ENCODE measurements at places on chromosomes 16 and 17.

DNA sequence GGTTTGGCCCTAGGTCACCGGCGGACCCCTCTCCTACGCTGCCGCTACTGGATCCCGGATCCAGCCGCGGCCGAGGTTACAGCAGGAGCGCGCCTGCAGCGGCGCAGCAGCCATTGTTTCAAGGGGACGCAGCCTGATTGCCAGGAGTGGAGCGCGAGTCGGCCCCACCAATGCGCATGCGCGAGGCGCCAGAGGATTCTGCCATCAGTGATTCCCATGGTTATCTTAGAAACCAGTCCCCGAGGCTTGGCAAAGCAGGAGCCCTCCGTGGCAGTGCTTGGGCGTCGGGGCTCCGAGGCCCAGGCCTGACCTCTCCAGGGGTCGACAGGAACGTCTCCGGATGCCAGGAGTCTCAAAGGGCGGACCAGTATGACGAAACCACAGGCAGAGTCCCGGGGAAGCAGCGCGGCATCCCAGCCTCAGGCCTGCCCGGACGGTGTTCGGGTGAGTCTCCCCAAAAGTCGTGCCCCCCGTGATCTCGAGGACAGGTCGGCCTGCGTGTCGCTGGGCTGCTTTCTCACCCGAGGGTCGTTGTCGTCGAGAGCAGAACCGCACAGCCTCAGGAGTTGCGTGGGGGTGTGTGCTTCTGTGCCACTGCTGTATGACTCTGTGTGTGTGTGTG, 608.5 kb downstream of the KCNJ18 start:
- no peak for DNase-seq

GRCh38 chr16:11051879-11052808, 107.8 kb downstream of the CLEC16A start:
- DNase-seq: peak; percentile 93

GRCh38 chr17:44830359-44831288, 537 bp upstream of the GJC1 start:
- peak; percentile 44 for DNase-seq

- DNase-seq: no peak
These were observed 154.9 kb downstream of the SHCBP1 start for GRCh38 chr16:46466239-46466638.

DNA sequence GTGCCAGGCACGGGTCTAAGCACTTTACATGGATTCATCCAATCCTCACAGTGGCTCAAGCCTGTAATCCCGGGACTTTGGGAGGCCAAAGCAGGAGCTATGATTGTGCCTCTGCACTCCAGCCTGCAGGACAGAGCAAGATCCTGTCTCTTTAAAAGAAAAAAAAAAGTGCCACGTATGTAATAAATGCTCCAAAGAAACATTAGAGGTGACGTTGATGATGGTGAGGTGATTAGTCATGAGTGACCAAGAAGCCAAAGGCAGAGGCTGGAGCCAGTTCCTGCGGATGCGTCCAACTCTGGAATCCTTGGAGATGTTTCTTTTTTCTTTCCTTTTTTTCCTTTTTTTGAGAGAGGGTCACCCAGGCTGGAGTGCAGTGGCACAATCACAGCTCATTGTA, 59.4 kb upstream of the SIAH1 start:
- DNase-seq: no peak

DNA sequence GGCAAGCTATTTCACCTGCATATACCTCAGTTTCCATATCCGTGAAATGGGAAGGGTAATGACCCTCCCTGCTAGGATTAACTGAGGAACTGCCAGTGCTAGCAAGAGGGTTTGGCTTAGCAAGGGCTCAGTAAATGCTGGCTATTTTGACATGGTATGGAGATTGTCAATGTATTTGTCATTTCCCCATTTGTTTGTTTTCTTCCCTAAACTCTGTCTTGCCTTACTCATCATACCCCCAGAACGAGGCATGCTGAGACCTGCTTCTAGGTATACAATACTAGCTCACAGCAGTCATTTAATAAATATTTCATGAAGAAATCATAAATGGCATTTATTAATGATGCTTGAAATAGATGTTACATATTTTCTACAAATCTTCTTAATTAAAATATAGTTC, 124.0 kb downstream of the DYNLRB2 start:
- DNase-seq: no peak

DNA sequence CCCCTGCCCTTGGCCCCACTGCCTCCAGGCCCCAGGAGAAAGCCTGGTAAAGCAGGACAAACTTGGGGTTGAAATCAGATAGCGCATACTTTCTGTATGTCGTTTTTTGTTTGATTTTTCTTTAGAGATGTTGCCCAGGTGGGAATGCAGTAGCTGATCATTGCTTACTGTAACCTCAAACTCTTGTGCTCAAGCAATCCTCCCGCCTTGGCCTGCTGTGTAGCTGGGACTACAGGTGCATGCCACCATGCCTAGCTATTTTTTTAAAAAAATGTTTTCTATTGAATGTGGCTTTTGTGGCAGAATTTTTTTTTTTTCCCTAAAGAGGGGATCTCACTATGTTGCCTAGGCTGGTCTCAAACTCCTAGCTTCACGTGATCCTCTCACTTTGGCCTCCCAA, 11.1 kb upstream of the CCL5 start:
- no peak for DNase-seq

DNA sequence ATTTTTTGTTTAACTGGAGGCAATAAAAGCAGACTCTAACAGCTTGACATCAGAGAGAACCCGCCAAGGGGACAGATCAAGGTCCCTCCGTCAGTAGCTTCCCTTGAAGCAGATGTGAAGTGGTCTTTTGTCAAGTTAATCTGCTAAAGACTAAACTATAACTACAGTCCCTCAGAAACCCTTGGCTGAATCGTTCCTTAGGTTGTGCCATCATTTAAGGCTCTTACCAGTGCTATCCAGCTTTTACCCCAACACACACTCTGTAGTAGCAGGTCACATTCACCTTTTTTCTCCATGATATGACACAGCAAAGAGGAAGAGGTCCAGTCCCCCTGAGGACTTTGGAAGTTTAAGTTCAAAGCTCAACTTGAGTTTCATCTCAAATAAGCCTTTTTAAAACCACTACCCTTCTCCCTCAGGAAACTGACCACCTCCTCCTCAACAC, 49.7 kb downstream of the ERN1 start:
- DNase-seq: no peak

GRCh38 chr17:16353317-16354174, at the start of gene CENPV:
Gene CENPV, minus strand, starts transcription at chr17:16353469. Its CDS starts 33 bp downstream, at chr17:16353436.
- DNase-seq: peak; percentile 72

DNA sequence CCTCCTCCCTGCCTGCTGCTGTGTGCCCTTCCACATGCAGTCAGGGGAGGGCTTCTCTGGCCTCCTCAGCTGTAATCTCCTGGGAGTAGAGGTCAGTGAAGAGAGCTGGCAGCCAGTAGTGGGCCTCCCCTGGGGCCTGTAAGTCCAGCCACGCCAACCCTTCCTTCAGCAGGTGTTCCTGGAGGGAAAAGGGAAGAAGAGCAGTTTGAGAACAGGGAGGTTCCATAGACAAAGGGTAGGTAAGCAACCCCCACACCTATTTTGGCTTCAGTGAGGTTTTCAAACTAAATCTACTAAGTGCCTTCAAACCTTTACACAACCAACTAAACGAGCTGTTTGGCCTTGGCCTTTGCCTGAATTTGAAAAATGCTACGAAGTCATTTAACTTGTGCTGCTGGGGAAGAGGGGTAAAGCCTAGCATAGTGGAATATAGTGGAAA, 14.2 kb downstream of the SNF8 start:
- no peak for DNase-seq

DNA sequence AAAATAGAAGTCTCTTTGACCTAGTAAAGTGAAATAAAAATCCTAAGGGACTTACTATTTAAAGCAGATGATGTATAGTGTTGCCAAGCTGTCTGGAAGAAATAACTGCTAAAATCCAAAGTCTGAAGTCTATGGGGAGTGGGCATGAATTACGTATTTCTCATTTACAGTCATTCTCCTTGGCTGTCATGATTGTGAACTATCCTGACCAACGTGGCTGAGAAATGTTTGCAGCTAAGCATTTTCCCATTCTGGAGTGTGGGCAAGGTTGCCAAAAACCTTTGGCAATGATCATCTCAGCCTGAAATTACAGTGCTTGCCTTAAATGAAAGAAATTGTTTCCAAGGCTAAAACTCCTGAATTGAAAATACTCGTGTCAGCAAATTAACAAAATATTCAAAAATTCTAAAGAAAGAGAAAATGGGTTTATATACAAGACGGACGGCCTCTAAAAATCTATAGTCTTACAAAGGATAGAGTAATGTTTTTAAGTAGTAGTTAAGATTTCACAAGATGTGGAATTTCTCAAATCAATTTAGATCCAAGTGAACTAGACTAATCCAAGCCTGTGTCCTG, 77.0 kb downstream of the CACNG1 start:
- DNase-seq: no peak

DNA sequence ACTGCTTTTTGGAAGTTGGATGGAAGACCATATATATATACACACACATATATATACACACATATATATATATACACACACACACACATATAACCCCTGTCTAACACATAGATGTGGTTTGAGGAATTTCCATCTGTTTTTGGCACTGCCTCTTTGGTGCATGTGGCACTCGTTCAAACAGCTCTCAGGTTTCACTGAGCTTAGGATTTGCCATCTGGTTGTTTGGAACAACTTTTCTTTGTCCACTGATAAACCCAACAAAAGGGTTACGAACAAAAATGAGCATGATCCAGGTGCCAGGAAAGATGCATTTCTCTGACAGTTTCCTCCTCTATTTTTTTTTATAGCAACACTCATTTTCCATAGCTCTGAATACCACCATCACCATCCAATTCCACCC, 14.6 kb upstream of the KCNJ16 start:
- no peak for DNase-seq

GRCh38 chr17:75060434-75061054, 13.5 kb downstream of the KCTD2 start:
- no peak for DNase-seq

DNA sequence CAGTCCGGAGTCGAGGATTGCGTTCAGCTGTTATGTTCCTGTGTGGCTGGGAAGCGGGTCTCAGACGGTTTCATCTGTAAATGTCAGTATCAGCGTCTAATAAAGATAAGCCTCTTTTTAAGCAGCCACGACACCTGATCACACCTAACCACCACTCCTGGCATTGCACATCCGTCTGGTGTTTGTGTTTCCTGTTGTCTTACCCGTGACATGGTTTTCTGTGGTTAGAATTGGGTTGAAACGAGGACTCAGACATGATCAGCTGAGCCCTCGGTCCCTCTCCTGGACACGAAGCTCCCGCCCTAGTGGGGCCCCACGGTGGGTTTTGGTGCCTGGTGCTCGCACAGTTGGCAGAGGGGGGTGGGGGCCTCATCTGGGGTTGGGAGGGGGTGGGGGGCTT, 18.3 kb downstream of the CPNE7 start:
- DNase-seq: no peak

DNA sequence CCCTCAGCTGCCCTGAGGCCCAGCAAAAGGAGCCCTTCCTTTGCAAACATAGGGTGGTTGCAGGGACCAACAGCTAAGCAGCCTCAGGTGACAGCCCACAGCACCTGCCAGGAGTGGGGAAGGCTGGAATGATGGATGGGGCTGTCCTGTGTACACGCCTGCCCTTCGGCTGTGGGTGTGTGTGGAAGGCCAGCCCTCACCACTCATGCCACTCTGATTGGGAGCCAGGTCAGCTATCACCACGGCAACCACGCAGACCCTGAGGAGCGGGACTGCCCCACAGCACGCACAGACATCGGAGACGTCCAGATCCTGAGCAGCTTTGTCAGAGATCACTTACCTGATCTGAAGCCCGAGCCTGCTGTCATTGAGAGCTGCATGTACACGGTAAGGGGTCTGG, 11.9 kb downstream of the PIPOX start:
- no peak for DNase-seq

DNA sequence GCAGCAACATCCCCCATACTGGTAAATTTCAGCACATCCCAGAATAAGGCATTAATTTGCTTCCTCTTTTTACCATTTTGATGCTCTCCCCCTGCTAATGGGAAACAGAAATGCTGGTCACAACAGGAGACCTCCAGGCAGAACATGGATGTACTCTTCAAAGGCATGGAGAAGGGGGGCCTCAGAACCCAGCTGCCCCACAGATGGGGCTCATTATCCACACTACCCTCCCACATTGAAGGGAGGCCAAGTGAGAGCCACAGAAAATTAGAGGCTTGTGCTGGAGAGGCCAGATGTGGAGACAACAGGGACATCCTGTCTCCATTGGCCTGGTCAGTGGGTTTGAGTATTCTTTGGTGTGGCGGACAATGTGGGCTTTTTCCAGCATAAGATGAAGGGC, 150.1 kb upstream of the CDH11 start:
- no peak for DNase-seq

DNA sequence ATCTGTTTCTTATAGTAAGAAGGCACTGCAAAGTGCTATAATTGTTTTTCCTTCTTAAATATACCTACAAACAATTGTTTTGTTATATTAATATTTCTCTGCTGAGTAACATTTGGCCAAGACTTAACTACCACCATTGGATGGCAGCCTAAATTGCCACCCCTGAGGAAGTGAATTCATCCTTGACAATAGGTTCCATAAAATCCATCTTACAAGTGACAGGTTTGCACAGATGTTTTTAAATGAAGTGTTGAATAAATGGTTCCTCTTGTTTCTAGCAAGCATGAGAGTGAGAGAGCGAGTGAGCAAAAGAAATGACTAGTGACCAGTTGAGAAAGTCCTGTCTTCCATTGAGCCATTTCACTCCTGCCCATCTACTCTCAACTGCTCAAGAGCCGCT, 8.3 kb upstream of the MPHOSPH6 start:
- no peak for DNase-seq

GRCh38 chr16:28218109-28218508, 6.3 kb upstream of the XPO6 start:
- DNase-seq: peak; percentile 62
